ENCODE measurements at places on chromosomes 1 and 21.

DNA sequence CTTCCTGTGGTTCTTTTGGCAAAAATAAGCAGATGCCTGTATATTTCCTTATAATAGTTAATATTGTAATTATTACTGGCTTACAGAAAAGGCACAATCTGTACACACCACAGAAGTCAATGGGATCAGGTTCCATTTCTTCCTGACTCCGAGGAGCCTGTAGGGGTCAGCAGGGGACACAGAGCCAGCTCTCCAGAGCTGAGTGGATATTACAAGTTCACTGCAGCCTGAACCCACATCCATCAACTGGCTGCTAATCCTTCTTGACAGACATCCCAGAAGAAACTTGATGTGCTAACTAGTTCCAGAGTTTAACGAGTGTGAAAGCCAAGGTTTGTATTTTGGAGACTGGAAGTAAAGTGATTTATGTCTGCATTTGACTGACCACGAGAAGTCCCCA, 203.8 kb downstream of the LMX1A start:
- DNase-seq: no peak

- no peak for DNase-seq
These were observed 296.4 kb downstream of the PTPRU start for GRCh38 chr1:29532751-29533150.

DNA sequence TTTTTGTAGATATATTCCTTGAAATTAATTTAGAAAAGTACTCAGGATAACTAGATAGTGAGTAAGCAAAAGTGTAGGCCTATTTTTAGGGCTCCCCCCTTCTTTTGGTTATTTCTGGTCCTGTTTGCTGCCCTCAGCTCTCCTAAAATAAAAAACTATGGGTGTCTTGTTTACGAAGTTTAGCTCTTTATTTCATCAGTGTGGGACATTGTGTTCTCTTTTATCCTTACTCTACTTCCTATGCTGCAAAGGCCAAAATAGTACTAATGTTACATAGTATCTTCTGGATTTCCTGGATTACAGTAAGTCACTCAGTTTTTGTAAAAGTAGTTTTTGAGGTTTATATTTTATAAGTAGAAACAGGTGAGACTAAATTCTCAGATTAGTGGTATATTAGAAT, 15.4 kb downstream of the CEP350 start:
- DNase-seq: no peak

- DNase-seq: no peak
These were observed 10.2 kb downstream of the THEMIS2 start for GRCh38 chr1:27882543-27882903.

GRCh38 chr1:50060279-50060678, 36.5 kb upstream of the AGBL4 start:
- DNase-seq: no peak

- peak; percentile 87 for DNase-seq
These were observed 37.9 kb upstream of the PTPRF start for GRCh38 chr1:43492826-43493225.

GRCh38 chr1:114926607-114927006, 71.9 kb downstream of the SYCP1 start:
- DNase-seq: no peak

- DNase-seq: no peak
These were observed 50.2 kb downstream of the PCNX2 start for GRCh38 chr1:233245191-233245765.

GRCh38 chr1:44048532-44049215, 17.4 kb upstream of the SLC6A9 start:
- DNase-seq: peak; percentile 76

DNA sequence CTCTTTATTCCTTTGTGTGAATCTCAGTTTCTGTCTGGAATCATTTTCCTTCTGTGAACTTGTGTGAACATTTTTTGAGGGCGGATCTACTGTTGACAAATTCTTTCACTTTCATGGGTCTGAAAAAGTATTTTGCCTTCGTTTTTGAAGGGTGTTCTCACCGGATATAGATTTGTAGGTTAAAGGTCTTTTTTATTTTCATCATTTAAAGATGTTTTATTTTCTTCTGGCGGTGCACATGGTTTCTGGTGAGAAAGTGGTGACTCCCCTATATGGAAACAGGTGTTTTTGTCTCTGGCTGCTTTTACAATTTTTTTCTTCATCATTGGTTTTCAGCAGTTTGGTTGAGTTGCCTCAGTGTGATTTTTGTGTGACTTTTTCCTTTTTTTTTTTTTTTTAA, 94.9 kb downstream of the DYRK1A start:
- peak; percentile 60 for DNase-seq

GRCh38 chr1:24277420-24278169, 41.6 kb upstream of the GRHL3 start:
- DNase-seq: peak; percentile 77

GRCh38 chr1:188489336-188490112, 1660.8 kb downstream of the PLA2G4A start:
- peak; percentile 1 for DNase-seq

- DNase-seq: no peak
These were observed 268.4 kb downstream of the PRDM2 start for GRCh38 chr1:13968361-13968760.

DNA sequence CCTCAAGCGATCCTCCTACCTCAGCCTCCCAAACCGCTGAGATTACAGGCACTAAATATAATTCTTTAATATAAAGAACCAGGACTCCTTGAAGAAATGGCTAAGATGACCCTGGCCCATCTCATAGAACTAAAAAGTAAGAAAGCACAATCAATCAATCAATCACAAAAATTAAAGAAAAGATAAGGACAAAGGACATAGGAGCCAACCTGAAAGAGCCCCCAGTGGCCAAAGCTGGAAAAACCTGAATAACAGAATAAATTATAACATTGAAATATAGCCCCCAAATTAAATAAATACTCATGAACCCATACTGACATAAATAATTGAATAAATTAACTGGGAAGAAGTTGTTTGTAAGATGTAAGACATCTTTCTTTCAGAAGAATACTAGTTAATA, 8.9 kb downstream of the NUP210L start:
- no peak for DNase-seq

GRCh38 chr1:104761961-104762570, 1012.4 kb downstream of the AMY1C start:
- DNase-seq: no peak

- no peak for DNase-seq
These were observed 57.2 kb upstream of the HSD17B7 start for GRCh38 chr1:162733336-162733590.

DNA sequence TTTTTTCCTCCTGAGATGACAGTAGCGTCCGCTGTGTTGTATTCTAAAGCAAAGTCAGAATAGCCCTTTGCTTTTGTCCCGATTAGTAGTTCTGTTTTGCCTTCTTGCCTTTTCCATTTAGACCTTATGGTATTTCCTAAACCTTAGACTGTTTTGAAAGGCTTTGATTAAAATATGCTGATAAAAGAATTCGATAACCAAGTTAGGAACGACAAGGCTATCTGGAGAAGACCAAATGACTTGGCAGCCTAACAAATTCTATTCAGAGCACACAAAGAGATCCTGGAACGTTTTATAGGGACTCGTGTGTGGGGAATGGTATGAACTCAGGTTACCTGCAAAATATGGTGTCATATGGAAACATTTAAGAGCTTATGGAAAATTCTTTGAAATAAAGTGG, 42.9 kb downstream of the NFIA start:
- no peak for DNase-seq

DNA sequence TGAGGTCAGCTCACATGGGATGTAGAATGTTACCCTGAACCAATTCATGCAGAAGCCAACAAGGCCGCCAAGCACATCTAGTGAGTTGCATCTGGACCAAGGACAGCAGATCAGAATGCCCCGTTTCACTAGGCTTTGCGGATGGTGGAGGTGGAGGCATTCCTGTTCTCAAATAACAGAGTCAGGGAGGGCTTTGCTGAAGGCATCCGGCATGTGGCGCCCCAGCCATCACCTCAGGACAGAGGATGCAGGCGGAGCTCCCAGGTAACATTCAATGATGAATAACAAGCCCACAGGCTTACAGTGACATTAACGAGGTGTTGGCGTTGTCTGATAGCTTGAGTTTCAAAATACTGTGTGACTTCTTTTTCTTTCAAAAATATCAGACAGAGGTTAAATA, 476.2 kb downstream of the CAMTA1 start:
- no peak for DNase-seq

- no peak for DNase-seq
These were observed 153.2 kb downstream of the SPATA46 start for GRCh38 chr1:162223488-162223887.

GRCh38 chr1:150256554-150257341, 826 bp upstream of the CA14 start:
- DNase-seq: peak; percentile 64

- no peak for DNase-seq
These were observed 304.9 kb upstream of the DUSP10 start for GRCh38 chr1:222046684-222047263.

DNA sequence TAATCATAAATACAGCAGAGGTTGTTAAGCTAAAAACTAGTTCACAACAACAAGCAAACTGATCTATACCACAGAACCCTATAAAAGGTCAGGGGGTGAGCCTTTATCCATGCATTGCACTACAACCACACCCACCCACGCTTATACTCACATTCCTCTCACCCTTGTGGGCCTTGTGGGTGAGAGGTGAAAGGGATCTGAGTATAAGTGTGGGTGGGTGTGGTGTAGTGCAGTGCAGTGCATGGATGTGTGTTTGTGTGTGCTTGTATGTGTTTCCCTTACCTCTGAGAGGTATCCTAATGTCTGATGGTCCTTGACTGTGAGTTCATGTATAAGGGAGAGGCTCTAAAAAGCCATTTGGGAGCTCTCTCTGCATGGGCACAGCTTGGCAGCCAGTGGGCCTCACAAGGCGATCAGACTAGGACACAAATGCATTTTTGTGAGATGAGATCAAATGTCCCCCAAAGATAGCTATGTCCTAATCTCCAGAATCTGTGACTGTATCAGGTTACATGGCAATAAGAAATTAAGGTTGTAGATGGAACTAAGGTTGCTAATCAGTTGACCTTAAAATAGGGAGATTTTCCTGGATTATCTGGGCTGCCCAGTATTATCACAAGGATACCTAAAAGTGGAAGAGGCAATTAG, 95.5 kb upstream of the DPT start:
- no peak for DNase-seq

GRCh38 chr21:32457360-32457840, 44.9 kb downstream of the EVA1C start:
- DNase-seq: peak; percentile 59

GRCh38 chr21:44846485-44847260, 26.8 kb downstream of the PTTG1IP start:
- DNase-seq: peak; percentile 62

DNA sequence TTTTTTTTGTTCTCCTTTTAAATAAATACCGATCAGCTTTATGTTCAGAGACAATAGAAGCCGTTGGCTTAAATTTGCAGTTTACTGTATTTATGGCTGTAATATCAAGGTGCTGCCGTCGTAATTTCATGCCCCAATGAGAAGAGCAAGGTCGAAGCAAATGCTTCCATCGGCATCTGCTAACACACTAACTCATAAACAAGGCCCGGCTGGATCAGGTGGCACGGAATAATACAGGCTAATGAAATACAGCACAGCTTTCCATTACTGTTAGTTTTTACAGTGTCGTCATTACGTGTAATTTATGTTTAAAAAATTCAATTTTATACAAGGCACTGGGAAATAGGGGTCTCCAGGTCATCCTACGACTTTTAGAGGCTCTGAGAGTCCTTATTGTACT, 119.0 kb downstream of the PEX14 start:
- DNase-seq: no peak

DNA sequence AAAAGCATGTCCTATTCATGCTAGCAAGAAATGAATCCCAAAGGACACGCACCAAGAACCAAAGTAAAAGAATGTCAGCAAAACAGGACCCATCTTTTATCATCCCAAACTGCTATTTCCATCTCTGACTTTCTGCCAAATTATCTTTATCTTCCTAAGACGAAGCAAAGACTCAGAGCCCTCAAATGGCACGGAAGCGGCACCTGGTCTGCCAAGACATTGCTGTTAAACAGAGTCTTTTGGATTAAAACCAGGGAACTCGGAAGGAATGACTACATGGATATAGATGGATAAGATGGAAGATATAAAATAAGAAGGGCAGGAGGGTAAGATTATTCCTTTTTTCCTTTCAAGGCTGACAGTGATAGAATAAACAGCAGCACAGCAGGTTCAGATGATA, 60.8 kb upstream of the LBR start:
- DNase-seq: no peak

- DNase-seq: no peak
These were observed 2.5 kb upstream of the DENND2D start for GRCh38 chr1:111202707-111203623.

DNA sequence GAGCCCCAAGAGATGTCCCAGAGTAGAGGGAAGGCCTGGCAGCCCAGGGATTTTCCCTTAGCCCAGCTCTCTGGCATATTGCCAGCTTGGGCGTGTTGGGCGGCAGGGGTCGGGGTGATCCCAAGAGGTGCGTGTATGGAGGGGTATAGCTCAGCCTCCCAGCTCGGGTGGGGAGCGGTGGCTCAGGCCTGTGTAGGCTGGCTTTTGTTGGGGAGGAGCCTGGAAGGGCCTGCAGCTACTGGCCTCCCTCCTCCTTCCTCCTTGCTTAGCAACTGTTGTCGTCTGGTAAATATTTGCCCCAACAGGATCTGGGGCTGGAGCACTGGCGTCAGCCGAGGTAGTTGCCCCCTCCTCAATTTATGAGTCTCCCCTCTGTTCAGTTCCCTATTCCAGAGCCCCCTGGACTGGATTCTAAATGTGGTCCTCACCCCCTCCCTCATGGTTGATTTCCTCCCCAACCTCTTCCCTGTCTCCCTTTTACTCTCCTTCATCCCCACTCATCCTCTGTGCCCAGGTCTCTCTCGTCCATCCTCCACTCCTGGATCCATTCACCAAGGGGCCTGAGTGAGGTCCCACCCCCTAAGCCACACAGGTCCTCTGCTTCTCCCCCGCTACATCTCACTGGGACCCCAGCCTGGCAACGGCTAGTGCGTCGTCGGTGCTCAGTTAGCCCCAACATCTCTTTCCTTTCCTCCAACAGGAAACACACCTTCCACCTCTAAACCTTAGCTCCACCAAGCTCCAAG, 10.3 kb upstream of the LMNA start:
- DNase-seq: peak; percentile 91

DNA sequence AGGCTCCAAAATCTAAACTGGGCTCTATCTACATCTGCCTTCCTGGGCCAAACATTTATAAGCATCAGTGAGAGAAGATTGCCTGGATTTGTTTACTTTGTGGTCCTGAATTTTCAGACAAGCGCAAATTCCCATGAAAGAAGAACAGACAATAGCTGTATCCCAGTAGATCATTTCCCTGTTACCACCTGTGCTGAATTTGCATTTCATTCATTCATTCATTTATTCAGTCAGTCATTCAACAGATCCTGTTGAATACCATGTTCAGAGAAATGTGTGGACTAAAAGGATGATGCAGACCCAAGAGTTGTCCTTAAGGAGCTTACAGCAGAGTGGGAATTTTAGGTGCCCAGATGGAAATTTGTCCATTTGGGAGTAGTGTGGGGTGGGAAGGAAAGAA, 2.2 kb downstream of the PGM1 start:
- no peak for DNase-seq

DNA sequence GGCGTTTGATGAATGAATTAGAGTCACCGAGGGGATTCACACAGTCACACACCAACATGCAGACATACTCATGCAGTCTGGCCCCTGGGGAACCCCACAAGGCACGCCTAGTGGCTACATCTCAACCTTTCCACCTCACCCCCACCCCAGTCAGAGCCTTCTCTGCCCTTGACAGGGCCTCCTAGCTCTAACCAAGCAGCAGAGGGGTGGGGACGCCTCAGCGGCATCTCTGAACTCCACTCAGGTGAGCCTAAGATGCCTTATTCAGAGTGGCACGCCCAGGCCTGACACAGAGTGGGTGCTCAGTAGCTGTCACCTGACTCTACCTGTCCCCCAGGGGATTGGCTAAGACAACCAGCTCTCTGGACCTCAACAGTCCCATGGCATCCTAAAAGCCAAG, 3.7 kb upstream of the SDC3 start:
- no peak for DNase-seq
